ENCODE measurements at places on chromosomes 7 and 10.

DNA sequence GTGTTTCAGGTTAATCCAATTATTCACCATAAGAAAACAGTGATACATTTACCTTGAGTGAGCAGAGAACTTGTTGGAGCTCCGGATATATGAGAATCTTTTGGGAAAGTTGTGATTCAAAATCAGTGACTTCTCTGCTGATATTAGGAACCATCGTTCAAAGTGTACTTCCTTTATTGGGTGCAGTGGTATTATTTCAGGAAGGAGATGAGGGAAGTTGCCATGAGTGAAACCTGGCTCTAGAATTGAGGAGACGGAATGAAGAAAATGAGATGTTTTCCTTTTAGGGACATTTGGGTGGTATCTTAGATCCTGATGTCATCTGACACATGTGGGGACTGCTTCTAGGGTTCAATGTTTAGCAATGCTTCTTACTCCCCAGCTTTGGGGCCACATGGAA lies 343.9 kb downstream of the ABCA13 start:
- no peak for DNase-seq

GRCh38 chr10:5485290-5485689 lies 14.1 kb downstream of the CALML5 start:
- no peak for DNase-seq

DNA sequence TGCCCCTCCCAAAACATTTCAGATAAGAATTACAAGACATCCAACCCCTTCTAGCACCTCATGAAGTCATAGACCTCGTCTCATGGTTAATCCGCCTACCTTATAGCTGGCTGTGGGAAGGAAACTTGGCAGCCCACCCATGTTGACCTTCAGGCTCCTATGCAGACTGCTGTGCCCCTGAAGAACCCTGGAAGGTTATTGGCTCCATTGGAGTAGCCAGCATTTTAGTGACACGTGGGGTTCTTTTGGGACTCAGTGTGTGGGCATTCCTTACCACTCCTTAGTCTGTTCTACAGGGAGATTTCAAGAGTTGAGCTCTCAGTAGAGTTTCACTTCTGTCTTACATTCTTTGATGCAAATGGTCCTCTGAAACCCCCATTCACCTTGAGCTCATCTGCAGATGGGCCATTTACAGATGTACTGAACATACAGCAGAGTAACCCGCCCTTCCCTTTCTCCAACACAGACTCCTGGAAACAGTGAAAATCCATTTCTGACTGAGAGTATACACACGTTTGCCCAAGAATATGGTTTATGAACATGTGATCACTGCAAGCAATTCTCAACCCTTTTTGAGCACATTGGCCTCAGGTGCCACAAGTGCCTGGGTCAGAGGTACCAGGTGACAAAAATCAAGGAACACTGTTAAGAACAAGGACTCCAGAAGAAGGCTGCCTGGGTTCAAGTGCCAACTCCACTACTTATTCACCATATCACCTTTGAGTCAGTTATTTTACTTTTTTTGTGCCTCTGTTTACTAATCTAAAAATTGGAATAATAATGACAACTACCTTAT lies 54.0 kb upstream of the HECW1 start:
- DNase-seq, result no peak

- DNase-seq, result no peak
These were observed 4.3 kb upstream of the LAMB1 start for GRCh38 chr7:108007261-108007660.

DNA sequence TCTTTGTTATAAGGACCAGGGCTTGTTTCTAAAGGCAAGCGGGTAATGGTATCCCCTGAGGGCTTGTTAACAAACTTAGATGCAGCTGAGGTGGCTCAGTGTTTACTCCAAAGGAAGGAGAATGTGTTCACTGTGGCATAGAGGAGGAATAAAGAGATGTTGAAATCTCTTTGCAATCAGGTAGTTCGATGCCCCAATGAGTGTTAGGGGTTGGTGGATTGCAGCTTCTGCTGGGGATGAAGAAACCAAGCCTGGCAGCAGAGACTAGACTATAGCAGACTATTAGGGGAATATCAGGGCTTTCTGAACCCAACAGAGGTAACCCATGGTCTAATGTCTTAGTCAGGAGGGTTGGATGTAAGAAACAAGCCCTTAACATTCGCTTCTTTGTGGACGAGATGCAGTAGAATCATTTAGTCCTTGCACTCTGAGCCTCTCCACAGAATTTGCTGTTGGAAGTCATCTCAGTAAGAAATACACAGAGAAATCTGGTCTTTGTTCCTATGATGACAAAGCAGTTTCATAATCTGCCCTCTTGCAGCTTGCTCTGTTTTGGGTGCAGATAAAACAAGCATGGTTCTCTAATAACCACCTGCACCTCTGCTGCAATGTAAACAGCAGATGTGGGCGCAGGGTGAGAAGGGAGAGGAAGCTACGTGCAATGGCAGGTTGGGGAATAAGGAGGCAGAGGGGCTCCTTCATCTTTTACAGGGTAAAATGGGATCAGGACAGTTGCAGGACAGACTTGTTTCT lies 108.6 kb downstream of the NRF1 start:
- DNase-seq, result no peak

DNA sequence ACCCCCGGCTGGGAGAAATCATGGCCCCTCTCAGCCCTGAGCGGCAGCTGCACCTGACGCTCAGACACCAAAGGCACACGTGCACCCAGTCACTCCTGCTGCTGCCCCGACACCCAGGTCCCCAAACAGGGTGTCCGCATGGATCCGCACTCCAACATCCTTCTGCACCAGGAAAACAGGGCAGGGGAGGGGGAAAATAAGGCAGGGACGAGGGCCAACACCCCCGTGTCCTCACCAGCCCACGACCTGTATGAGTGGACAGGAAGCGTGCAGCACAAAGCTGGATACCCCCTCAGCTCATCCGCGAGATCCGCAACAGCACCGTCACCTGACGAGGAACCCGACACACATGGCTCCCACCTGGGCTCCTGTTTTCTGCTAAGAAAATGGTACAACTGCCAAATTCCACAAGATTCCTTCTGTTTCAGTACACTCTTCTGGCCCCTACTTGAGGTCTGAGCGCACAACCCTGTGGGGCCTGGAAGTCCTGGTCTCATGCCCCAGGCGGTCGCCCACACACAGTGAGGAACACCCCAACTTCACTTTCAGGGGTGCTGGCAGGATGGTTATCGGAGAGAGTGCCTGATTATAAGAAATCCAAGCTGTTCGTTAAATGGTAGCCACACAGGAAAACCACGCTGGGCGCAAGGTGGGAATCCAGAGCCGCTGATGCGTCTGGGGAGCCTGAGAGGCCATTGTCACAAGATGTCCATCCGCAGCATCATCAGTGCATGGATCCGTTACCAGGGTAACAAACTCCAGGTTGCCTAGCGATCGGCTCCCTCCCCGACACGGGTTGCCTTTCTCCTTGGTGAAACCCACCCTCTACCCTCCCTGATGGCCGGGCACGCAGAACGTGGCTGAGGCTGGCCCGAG lies 63.6 kb downstream of the ZRANB1 start:
- DNase-seq, result no peak

DNA sequence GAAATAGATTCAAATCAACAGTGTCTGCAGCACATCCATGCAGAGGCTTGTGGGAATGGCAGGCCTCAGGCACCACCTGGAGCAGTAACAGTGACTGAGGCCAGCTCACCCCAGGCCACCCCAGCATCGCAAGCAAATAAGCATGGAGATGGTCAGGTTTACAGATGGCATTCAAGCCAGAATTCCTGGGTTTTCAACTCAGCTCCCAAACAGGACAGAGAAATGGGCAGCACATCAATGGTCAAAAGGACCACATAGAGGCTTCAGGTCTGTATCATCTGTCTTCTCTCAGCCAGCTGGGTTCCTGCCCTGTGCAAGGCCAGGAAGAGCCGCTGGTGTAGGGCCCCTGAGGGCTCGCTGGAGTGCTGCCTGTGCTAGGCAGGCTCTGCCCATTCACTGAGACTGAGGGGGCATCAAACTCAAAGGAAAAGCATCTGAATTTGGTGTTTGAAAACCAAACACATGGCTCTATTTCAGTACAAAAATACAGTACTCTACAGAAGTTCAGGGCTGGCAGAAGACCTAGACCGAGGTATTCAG lies 112.5 kb downstream of the KMT2E start:
- no peak for DNase-seq

DNA sequence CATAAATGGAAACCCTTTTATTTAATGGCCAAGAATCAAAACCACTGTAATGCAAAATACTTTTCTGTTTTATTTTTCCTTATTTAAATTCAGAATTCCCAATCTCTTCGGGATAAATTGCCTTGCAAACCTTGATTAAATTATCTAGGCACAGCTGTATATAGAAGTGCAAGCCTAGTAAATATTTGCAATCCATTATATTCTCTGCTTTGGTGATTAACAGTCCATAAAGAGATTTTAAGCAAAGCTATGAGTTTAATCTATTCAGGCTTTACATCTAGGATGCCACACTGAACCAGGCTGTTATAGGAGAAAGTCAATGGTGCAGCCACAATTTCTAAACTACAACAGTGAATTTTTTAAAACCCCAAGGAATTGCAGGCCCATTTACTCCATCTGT lies 43.6 kb upstream of the THSD7A start:
- no peak for DNase-seq

GRCh38 chr7:130452951-130453350 lies 12.1 kb upstream of the CEP41 start:
- DNase-seq, result no peak

- no peak for DNase-seq
These were observed 117.2 kb downstream of the PIP4K2A start for GRCh38 chr10:22597138-22597537.

GRCh38 chr7:561631-562373 lies 42.2 kb upstream of the PDGFA start:
- no peak for DNase-seq

- DNase-seq, result no peak
These were observed 49.9 kb upstream of the MGMT start for GRCh38 chr10:129416956-129417765.

DNA sequence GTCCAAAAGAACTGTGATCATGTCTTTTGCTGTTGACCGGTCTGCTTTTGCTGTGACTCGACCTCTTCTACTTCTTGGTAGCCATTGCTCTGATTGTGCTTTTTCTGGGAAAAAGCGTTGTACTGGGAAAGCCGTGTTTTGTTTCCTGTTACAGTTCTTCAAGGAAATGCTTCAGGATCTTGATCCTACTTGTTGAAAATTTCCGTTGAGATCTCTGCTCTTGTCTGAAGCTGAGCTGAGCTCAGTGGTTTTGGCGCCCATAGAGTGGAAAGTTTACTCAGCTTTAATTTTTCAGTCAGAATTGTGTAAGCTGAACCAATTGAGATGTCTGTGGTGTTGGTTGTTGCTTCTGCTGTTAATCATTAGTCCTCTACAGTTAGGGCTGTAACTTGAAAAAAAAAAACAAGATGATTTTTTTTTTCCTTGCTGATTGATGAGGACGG lies 302.2 kb downstream of the CCDC3 start:
- DNase-seq, result no peak

- no peak for DNase-seq
These were observed 176.5 kb downstream of the EXOC4 start for GRCh38 chr7:133429371-133429770.

- no peak for DNase-seq
These were observed 7.0 kb downstream of the TNKS2 start for GRCh38 chr10:91805110-91805838.

- no peak for DNase-seq
These were observed 403 bp downstream of the CDK6 start for GRCh38 chr7:92835851-92836488.

DNA sequence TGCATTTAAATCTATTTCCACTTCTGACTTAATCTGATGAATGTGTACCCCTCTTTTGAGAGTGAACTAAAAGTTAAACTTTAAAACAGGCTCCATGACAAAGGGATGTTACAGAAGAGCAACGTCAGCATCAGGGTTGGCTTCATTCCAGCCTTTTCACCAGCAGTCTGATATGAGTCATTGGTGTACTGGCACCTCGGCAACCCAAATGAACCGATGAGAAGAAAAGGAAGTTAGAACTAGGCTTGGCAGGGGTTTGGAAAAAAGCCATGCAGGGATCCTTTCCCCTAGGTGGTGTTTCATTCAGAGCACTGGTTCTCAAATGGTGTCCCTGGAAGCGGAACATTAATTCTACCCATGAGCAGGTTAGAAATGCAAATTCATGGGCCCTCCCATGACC lies 53.6 kb downstream of the SEC61G start:
- no peak for DNase-seq

GRCh38 chr10:71176661-71177060 lies 35.7 kb upstream of the UNC5B start:
- DNase-seq, result no peak

DNA sequence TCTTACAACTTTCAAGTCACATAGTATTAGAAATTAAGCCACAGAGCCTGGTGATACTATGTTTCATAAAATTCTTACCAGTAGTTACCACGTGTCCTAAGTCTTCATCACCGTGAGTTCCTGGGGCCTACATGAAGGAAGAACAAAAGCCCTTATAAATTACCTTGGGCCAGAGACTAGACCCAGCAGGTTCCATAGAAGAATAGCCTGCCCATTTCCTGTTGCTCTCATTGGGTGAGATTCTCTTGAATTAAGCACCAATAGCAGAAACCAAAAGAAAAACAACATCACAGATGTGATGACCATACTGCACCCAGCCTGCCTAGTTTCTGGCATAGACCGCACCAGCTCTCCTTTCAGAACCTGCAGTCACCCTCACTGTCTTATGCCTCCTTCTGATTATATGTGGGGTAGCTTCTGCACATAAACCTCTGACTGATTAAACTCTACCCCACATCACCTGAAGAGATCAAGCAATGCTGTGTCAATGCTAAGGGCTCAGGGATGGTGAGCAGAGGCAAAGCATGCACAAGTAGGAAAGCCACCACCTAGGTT lies 18.0 kb upstream of the SEM1 start:
- no peak for DNase-seq

DNA sequence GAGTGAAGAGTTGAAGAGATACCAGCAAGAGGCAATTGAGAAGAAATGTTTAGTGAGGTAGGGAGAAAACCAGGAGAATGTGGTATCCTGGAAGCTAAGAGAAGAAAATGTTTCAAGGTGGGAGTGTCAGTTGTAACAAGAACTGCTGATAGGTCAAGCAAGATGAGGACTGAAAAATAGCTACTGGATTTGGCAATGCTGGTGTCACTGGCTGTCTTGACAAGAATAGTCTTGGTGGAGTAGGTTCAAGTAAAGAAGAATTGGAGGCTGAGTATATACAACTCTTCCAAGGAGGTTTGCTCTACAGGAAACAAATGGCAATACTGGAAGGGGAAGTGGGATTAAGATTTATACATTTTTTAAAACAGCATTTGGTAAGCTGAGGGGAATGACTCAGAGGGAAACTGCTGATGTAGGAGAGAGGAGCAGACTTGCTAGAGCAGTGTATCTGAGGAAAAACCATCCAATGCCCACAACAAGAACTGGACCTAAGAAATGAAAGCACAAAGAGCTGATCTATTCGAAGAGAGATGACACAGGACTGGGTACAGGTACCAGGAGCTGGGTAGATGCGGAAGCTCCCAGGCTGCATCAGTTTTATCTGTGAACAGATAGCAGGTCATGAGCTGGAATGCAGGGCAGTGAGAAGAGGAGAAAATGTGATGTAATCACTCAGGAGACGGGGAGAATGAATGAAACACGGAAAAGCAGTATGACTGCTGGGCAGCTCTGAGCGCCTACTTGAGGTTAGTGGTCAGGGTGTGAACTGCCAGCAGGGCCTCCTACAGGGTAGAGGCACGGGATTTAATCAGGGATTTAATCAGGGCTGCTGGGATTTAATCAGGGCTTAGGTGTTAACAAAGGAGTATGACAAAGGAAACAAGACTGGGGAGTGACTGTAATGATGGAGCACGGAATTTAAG lies 34.5 kb downstream of the FAM25A start:
- DNase-seq, result no peak

GRCh38 chr10:16915300-16915699 lies 98.1 kb upstream of the RSU1 start:
- no peak for DNase-seq

GRCh38 chr7:41046776-41047175 lies 656.1 kb downstream of the INHBA start:
- DNase-seq, result no peak

Measured in stimulated activated CD8-positive, alpha-beta memory T cell treated with anti-CD3 and anti-CD28 coated beads, Interleukin-4, amount 100 ng/mL, for 4 hours (primary cell).